ENCODE measurements at places on chromosomes 1 and 21. TPM values are rescaled to one million over a fixed set of nuclear protein-coding genes. Genes with fewer than 3 reads are reported as not detected.

DNA sequence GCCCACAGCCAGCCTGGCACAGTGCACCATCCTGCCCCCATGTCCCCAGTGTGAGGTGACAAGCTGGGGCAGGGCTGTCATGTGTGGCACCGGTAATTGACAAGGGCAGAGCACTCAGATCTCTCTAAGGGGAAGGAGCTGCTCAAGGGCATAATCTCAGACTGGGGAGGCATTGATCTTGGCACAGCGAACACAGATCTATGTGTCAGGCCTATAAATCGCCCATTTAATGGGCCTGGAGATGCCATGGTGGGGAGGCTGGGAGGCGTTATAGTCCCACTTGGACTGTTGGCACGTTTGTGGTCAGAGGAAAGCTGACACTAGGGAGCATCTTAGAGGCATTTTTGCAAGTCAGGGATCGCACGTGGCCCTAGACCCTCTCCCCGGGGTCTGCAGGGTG, 594.1 kb downstream of the PTPRU start:
- no peak overlapping the region for H3K27ac ChIP-seq
- peak; percentile 7 for DNase-seq
- no peaks in the 10 kb centered on the region for H3K4me1 ChIP-seq
- H3K36me3 ChIP-seq = no peaks in the 10 kb centered on the region
- H3K27me3 ChIP-seq = no peaks in the 10 kb centered on the region

DNA sequence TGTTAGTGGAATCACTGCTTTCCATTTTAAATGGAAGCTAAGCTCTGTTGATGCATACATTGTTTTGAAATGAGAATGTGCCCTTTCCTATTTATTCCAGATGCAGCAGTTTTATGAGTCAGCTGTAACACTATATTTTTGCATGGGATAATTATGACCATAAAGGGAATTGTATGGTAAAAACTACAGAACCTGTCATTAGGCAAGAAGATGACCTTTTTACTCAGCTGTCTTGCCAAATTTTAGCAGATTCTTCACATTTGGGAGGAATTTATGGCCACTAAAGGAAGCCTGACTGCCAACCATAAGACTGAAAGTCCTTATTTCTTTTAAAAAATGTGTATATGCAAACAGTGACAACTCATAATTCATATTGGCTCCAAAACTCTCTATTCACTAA, 356.3 kb upstream of the PRMT6 start:
- no peaks in the 10 kb centered on the region for H3K36me3 ChIP-seq
- H3K27ac ChIP-seq = no peak overlapping the region
- H3K4me3 ChIP-seq = no peak overlapping the region
- no peaks in the 10 kb centered on the region for H3K27me3 ChIP-seq

DNA sequence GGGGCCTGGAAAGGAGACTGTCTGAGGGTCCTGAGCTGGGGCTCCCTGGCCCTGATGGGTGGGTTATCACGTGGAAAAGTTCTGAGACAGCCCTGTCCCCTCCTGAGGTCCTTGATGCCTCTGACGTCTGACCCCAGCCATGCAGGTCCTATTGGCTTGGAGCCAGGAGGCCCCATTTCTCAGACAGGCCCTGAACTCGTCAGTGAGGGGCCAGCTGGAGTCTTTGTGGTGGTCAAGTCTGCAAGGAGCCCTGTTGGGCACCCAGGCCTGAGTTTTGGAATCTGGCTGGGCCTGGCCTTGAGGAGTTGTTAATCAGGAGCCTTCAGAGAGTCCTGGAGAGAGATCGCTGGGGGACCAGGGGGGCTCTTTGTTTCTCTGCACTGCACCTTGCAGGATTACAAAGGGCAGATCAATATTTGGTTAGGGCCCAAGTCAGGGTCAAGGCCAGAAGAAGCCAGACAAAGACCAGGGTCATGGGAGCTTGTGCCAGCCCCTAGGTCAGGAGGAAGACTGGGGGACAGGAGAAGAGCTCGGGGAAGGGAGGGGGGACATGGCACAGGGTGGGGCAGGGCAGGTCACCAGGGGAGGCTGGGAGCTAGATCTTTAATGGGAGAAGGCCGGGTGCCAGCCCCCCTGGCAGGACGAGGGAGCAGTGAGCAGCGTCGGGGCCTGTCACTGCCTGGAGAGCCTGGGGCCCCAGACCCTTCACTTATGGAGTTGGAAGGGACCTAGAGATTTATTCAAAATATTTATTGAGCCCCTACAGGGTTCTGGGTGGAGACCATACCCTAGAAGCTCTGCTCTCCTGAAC, 83.2 kb downstream of the PTPRU start:
- no peak overlapping the region for H3K27ac ChIP-seq
- H3K4me3 ChIP-seq = no peak overlapping the region
- no peaks in the 10 kb centered on the region for H3K4me1 ChIP-seq
- no peak for DNase-seq

GRCh38 chr1:89546082-89546889, 21.7 kb downstream of the LRRC8B start:
- H3K4me1 ChIP-seq = peaks cover 43% of the 10 kb centered on the region
- H3K4me3 ChIP-seq = no peak overlapping the region
- peaks cover 26% of the 10 kb centered on the region for H3K36me3 ChIP-seq
- DNase-seq = no peak
- no peaks in the 10 kb centered on the region for H3K27me3 ChIP-seq
- peak overlapping the region; percentile 56 for H3K27ac ChIP-seq

- no peak overlapping the region for H3K4me3 ChIP-seq
- DNase-seq = no peak
- no peaks in the 10 kb centered on the region for H3K4me1 ChIP-seq
- no peaks in the 10 kb centered on the region for H3K36me3 ChIP-seq
- H3K27me3 ChIP-seq = no peaks in the 10 kb centered on the region
These were observed 153.2 kb downstream of the PRDM16 start for GRCh38 chr1:3222042-3222692.

- no peaks in the 10 kb centered on the region for H3K27me3 ChIP-seq
- DNase-seq = peak; percentile 81
- H3K4me3 ChIP-seq = peak overlapping the region; percentile 85
- H3K27ac ChIP-seq = peak overlapping the region; percentile 96
- H3K36me3 ChIP-seq = peaks cover 11% of the 10 kb centered on the region
These were observed 809 bp downstream of the SYT11 start for GRCh38 chr1:155859881-155860871.

- H3K36me3 ChIP-seq = peaks cover 39% of the 10 kb centered on the region
- peaks cover 8% of the 10 kb centered on the region for H3K4me1 ChIP-seq
- no peak overlapping the region for H3K27ac ChIP-seq
- no peak for DNase-seq
- no peaks in the 10 kb centered on the region for H3K27me3 ChIP-seq
These were observed 32.1 kb downstream of the URB2 start for GRCh38 chr1:229657993-229658755.

DNA sequence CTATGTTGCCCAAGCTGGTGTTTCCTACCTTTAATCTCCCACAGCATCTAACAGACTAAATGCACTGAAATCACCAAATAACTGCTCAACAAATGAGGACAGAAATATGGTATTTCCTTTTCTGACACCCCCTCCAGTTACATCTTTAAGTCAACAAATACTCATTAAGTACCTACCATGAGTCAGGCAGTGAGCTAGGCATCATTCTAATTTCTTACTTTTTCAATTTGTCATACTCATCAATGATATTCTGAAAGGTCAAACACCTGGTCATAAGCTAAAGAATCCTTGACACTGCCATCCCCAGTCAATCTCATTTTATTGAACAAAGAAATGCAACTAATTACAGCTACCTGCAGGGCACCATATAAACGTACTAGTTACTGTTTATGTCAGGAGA, 36.6 kb downstream of the LUZP1 start:
- DNase-seq = no peak
- no peak overlapping the region for H3K27ac ChIP-seq
- peaks cover 3% of the 10 kb centered on the region for H3K4me1 ChIP-seq
- H3K4me3 ChIP-seq = no peak overlapping the region
- H3K36me3 ChIP-seq = peaks cover 2% of the 10 kb centered on the region

- no peaks in the 10 kb centered on the region for H3K4me1 ChIP-seq
- H3K36me3 ChIP-seq = no peaks in the 10 kb centered on the region
- DNase-seq = no peak
- no peak within 1 kb of the TSS for H3K27ac ChIP-seq
These were observed at the start of gene LAMC2 for GRCh38 chr1:183185941-183186490. Gene LAMC2, plus strand, starts transcription at chr1:183186264. Its CDS starts 89 bp downstream, at chr1:183186353.

- no peak overlapping the region for H3K27ac ChIP-seq
- no peaks in the 10 kb centered on the region for H3K27me3 ChIP-seq
- DNase-seq = no peak
- H3K4me3 ChIP-seq = no peak overlapping the region
These were observed 168.2 kb downstream of the CLIC6 start for GRCh38 chr21:34836933-34837505.

DNA sequence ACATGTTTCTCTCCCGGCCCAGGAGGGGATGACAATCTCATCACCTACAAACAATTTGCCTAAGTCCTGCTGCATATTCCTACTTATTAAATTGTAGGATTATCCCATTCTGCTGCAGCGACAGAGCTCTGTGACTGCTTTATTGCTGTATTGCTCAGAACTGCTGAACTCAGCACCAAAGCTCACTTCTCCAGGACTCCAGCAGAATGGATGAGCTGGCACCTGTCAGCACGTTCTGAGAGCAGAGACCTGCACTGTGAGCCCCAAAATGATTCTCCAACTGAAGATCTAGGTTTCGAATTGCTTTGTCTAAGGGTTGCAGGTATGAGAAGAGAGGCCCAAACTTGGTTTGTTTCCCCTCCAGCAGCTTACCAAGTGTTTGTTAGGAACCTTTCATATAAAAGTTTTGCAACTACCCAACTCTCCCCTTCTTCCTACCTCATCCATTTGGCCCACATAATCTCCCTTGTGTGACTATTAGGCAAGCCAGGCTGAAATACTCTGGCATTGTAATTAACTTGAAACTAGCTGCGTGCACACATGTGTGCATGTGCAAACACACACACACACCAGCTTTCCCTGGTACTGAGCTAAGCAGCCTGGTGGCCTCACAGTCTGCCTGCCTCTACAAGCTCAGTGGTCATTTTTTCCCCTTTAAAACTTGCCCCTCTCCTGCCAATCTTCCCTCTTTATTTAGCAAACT, 161.4 kb upstream of the CAMK1G start:
- H3K27ac ChIP-seq = no peak overlapping the region
- DNase-seq = no peak
- peaks cover 20% of the 10 kb centered on the region for H3K27me3 ChIP-seq
- no peaks in the 10 kb centered on the region for H3K36me3 ChIP-seq

GRCh38 chr1:68319907-68320306, 87.6 kb upstream of the WLS start:
- no peak for DNase-seq
- no peaks in the 10 kb centered on the region for H3K36me3 ChIP-seq
- no peak overlapping the region for H3K27ac ChIP-seq
- no peak overlapping the region for H3K4me3 ChIP-seq

DNA sequence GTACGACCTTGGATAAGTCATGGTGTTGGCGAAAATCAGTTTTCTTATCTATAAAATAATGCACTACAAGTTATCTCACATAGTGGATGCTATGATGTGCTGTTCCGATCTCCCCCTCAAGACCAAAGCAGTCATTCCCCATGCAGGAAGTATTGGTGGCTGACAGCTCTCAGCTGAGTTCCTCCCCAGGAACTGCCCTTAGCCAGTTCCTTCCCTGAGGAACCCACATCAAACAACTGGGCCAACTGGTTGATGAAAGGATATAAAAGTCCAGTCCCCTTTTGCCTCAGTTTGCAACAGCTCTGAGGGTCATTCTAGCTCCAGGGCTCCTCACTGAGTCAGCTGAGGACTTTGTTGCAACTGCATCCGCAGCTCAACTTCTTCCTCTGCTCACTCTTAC, 16.1 kb upstream of the SLAMF1 start:
- peaks cover 82% of the 10 kb centered on the region for H3K4me1 ChIP-seq
- H3K27ac ChIP-seq = peak overlapping the region; percentile 43
- no peak overlapping the region for H3K4me3 ChIP-seq
- DNase-seq = no peak

DNA sequence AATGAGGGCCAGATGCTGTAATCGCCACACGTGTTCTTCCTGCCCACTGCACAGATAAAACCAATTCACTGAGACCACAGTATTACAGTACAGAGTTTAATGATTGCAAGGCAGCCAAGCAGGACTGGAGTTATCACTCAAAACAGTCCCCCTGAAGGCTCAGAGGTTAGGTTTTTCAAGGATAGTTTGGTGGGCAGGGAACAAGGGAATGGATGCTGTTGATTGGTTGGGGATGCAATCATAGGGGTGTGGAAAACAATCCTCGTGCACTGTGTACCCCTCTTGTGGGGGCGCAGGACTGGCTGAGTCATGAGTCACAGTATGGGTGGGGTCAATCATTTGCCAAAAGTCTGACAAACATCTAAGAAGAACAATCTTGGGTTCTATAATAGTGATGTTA, 12.4 kb upstream of the USP1 start:
- DNase-seq = no peak
- H3K27me3 ChIP-seq = peaks cover 2% of the 10 kb centered on the region
- H3K36me3 ChIP-seq = no peaks in the 10 kb centered on the region
- H3K27ac ChIP-seq = no peak overlapping the region

- peaks cover 10% of the 10 kb centered on the region for H3K4me1 ChIP-seq
- H3K4me3 ChIP-seq = peak within 1 kb of the TSS; percentile 43
- no peaks in the 10 kb centered on the region for H3K36me3 ChIP-seq
- H3K27me3 ChIP-seq = peaks cover 81% of the 10 kb centered on the region
These were observed at the start of gene CACNA1E for GRCh38 chr1:181483285-181484195. Gene CACNA1E, plus strand, starts transcription at chr1:181483517. Its CDS starts 228 bp downstream, at chr1:181483745.

- H3K4me3 ChIP-seq = no peak overlapping the region
- peaks cover 2% of the 10 kb centered on the region for H3K4me1 ChIP-seq
- peaks cover 40% of the 10 kb centered on the region for H3K36me3 ChIP-seq
- DNase-seq = no peak
These were observed 10.5 kb downstream of the OTUD3 start for GRCh38 chr1:19892628-19893168.

DNA sequence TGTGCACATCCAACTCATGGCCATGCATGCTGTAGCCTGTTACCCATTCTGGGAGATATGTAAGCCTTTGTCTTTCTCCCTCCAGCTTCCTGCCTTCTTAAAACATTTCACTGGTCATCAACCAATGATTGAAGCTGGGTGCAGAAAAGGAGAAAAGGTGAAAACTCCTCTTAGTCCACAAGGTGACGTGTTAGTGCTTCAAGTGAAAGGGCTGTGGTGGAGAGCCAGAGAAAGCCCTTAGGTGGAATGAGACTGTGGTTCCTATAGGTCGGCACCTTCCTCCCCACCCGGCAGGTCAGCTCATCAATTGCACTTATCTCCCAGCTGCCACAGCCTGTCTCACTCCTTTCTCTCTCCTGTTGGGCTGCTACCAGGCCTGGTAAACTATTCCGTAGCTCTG, 30.4 kb downstream of the ERG start:
- no peak overlapping the region for H3K4me3 ChIP-seq
- DNase-seq = no peak
- H3K36me3 ChIP-seq = no peaks in the 10 kb centered on the region
- peaks cover 5% of the 10 kb centered on the region for H3K27me3 ChIP-seq
- H3K4me1 ChIP-seq = no peaks in the 10 kb centered on the region

DNA sequence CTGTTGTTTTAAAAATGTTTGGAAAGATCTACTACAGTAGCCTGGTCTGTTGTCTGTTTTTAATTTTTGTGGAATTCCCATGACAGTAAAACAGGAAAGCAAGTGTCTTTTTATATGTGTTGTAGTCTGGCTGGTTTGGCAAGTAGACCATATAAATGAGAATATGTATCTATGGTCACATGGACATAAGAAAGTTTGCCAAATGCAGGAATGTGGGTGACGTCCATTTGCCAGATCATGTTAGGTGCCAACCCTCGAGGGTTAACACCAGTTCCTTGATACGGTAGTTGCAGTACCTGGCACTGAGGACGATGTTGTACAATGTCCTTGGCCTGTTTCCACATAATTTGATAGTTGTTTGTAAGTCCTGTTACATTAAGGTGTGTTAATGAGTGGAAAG, 6.2 kb downstream of the DAP3 start:
- H3K4me3 ChIP-seq = no peak overlapping the region
- no peak overlapping the region for H3K27ac ChIP-seq
- DNase-seq = no peak
- H3K36me3 ChIP-seq = peaks cover 71% of the 10 kb centered on the region
- no peaks in the 10 kb centered on the region for H3K27me3 ChIP-seq

NPHS2 gene
- not detected for total RNA-seq

PTPRU gene
- total RNA-seq = 0.68 TPM

DAB1 gene
- total RNA-seq = 3.9 TPM

RPS6KC1 gene
- total RNA-seq = 12.6 TPM

GCLM gene
- total RNA-seq = 40.1 TPM

MPL gene
- not detected for total RNA-seq

All from activated CD4-positive, alpha-beta memory T cell treated with anti-CD3 and anti-CD28 coated beads, Interleukin-2, amount 10 ng/mL, durations not matched to agents 7 days and 5 days (primary cell).